Activated gamma-delta T cell treated with Interleukin-2 at 50 U/mL for 16 hours (primary cell): ENCODE measurements at places on chromosomes 7 and 10.

GRCh38 chr7:138948403-138948802 lies 32.8 kb downstream of the KIAA1549 start:
- DNase-seq: no peak

GRCh38 chr7:81393018-81393417 lies 376.8 kb downstream of the HGF start:
- DNase-seq: no peak

DNA sequence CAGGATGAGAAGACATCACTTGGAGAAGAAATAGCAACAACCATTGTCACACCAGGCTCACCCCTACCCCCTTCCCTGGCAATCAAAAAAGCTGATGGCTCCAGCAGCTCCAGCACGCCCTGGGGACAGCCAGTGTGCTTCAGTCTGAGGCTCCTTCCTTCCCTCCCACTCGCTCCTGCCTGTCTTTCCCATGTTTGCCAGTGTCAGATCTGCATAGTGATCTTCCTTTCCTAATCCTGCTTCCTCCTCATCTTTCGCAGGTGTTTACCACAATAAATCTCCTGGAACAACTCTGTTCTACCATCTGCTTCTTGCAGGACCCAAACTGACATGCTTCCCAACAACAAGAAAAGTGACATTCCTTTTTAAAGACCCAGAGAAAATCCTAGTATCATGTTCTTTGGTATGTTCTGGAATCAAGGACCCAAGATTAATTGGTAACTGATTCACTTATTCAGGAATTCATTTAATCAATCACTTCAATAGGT lies 57.1 kb downstream of the STEAP1B start:
- no peak for DNase-seq

GRCh38 chr7:158611541-158611940 lies 23.9 kb upstream of the PTPRN2 start:
- DNase-seq: no peak

DNA sequence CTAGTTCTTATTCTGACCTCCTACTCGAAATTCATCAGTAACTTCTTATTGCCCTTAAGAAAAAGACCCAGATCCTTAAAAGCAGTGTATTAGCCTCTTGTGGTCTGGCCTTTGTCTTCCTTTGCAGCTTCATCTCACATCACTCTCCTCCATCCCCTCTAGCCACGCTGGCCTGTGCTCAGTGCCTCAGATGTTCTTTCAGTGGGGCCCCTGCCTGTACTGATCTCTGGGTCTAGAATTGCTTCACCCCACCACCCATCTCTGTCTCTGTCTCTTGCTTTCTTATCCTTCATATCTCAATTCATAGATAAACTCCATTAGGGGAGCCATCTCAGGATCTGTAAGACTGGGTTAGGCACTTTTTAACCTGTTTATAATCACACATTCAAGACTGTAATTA lies 1178.5 kb upstream of the C7orf33 start:
- DNase-seq: no peak

GRCh38 chr7:155992107-155992506 lies 179.8 kb upstream of the SHH start:
- DNase-seq: no peak

DNA sequence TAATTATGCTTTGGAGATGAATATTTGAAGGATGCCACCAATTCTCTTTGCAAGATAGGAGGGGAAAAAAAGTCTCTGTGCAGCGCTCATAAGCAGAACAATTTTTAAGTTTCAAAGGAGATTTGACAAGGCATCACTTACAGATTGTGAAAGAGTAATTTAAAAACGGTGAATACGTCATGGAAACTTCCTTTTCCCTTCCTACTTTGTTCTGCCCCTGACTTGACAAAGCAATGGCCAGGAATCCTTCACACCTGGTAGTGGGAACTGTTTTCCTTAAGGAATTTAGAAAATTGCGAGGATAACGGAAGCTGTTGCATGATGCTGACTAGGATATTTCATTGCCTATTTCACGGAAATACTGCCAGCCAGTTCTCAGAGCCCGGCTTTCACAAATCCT lies 16.7 kb downstream of the FAM107B start:
- DNase-seq: no peak

DNA sequence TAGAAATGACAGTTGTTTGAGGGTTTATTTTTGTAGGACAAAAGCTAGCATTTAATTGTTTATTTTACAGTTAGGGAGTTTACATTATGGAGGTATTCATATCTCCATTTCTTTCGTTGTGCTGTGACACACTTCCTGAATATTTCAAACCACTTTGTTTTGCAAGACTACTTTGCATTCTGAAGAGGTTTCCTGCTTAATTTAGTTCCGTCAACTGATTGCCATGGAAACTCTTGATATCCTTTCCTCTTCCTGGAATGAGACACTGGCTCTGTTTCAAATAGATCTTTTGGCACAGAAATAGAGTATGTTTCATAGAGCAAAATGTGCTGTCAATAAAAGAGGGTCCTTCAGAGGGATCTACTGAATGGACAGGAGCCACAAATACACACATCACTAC lies 159.5 kb upstream of the AGR3 start:
- DNase-seq: no peak

DNA sequence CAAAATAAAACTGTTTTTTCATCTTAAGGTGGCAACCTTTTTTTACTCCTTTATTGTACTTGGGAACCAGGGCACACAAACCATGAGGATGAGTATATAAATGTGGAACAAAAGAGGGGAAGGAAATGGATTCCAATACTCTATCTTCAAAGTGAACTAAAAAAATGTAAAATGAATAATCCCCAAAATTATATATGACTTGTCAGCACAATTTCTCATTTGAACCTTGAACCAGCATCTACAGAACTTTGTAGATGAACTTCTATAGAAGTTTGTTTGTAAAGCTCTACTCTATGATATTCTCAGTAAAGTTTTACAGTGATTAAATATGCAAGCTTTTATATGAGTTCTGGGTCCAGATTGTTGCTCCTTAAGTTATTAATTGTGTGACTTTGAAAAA lies 218.2 kb upstream of the ETV1 start:
- DNase-seq: no peak

GRCh38 chr10:123800289-123800688 lies 91.3 kb downstream of the CPXM2 start:
- DNase-seq: no peak

- no peak for DNase-seq
These were observed 282.1 kb downstream of the CXCL12 start for GRCh38 chr10:44102726-44103255.

DNA sequence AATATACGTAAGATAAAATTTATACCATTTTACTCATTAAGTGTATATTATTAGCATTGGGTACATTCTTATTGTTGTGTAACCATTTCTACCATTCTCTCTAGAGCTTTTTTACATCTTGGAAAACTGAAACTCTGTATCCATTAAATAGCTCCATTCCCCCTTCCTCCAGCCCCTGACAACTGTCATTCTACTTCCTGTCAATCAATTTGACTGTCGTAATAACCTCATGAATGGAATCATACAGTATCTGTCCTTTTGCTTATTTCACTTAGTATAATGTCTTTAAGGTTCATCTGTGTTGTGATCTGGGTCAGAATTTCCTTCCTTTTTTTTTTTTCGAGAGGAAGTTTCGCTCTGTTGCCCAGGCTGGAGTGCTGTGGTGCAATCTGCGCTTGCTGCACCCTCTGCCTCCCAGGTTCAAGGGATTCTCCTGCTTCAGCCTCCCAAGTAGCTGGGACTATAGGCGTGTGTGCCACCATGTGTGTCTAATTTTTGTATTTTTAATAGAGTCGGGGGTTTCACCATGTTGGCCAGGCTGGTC lies 15.6 kb downstream of the ZRANB1 start:
- DNase-seq: no peak

- DNase-seq: no peak
These were observed 5.3 kb upstream of the NAT16 start for GRCh38 chr7:101185258-101185839.

DNA sequence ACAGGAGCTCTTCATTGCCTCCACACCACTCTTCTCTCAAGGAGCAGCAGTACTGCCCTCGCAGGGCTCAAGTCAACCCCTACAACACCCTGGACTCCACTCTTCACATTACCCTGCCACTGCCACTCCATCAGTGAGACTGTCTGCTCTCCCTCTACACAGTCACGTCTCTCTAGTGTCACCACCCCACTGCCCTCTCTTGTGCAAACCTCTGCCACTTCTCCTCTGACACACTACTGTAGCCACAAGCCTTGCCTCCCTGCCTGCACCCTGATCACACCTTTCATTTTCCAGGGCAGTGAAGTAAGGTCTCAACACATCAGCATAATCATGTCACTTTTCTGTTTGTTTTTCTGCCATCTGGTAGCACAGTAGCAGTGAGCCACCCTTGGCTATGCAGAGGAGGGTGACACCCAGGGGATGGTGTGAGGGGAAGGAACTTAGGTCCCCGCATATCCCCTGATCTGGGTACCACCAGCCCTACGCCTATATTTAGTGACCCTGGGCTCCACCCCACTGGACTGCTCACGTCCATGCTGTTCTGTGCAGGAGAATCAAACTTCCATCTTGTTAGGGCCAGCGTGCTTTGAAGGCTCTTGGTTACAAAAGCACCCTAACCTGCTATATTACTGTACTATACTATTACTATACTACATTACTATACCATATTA lies 1.6 kb downstream of the C10orf143 start:
- no peak for DNase-seq

- DNase-seq: no peak
These were observed 1.3 kb upstream of the CLDN12 start for GRCh38 chr7:90401989-90402388.

DNA sequence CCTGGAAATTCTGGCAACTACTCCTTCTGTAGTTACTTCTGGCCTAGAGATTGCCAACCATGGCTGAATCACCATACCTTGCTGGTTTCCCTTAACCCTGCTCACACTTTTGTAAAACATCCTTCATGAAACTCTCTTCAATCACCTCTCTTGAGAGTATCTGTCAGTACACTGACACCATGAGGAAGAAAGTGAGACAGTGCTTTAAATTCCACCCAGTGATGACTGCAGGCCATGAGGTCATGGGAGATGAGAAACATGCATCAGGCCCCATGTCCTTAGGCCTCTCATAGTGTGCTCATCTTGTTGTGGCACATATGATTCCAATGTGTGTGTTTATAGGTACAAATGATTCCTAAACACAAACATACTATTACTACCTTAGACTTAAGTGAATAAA lies 24.6 kb upstream of the NAMPT start:
- no peak for DNase-seq

- DNase-seq: no peak
These were observed 633.8 kb upstream of the IGFBP3 start for GRCh38 chr7:46554688-46555422.

- DNase-seq: no peak
These were observed 32.1 kb upstream of the A1CF start for GRCh38 chr10:50917486-50917885.

DNA sequence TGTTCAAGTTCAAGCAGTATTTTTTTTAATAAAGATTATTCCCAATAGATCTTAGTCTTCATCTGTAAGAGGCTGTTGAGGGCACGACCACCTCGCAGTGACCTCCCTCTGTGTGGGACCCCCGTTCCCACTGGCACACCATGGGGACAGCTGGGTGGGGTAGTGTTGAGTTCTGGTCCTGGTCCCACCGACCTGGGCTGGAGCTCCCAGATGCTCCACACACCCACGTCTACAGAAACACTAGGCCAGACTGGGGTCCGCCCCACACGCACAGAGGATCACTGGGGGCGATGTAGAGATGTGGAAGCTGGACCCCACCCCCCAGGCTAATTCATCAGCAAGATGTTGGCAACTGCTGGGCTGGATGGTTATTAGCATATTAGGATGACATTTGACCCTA lies 623.6 kb downstream of the PTPRN2 start:
- DNase-seq: no peak

GRCh38 chr7:151940048-151940811 lies 16.0 kb upstream of the GALNTL5 start:
- no peak for DNase-seq

- no peak for DNase-seq
These were observed 86.5 kb upstream of the TMEM72 start for GRCh38 chr10:44824607-44825006.

GRCh38 chr10:8180360-8181109 lies 126.0 kb downstream of the GATA3 start:
- no peak for DNase-seq

GRCh38 chr7:155722118-155722517 lies 77.7 kb downstream of the RBM33 start:
- DNase-seq: no peak

DNA sequence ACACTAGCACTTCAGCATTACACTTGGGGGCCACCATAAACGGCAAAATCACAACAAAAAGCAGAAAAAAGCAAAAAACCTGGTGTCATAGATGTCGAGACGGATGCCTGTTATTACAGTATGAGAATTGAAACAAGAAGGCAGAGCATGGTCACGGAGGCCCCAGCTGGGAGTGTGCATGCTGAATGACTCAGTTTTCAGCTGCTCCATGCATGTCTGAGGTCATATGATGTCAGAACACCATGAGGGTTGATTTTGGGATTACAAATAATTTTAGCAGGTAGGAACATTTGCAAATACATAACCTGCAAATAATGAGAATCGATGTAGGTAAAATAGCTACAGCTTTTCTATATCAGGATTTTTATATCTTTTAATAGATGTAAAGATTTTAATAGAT lies 19.1 kb downstream of the ZMYND11 start:
- DNase-seq: no peak

DNA sequence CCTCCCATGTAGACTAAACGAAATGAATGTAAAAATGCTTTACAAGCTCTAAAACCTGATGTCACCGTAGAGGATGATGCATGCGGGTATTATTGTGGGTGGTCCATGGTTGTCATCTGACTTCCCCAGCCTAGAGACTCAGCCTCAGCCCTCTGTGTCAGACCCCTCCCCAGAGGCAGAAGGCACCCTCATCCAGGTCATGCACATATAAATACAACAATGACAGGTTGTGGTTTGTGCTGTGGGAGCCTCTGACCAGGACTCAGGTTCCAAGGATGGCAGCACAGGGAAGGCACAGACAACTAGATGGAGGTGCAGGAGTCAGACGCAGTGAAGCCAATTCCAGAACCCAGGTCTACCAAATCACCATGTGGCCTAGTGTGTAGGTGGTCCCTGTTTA lies 3.3 kb upstream of the NODAL start:
- no peak for DNase-seq

- DNase-seq: no peak
These were observed 41.1 kb downstream of the CCDC3 start for GRCh38 chr10:12960334-12960898.

GRCh38 chr7:129739427-129739826 lies 127.9 kb downstream of the NRF1 start:
- no peak for DNase-seq

DNA sequence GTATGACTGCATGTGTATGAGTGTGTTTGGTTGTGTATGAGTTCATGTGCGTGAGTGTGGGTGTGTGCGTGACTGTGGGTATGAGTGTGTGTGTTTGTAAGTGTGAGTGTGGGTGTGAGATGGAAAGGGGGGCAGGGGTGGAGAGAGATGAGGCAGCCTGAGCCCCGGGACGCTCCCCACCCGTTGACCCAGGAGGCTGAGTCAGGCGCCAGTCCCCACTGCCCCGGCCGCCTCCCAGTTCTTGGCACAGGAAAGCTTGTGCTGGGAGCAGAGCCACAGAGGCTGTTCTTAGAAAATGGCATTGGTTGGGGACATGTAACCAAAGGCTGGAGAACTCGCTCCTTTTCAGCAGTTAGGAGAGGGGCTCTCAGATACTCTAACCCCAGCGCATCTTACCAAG lies 27.8 kb upstream of the NUB1 start:
- no peak for DNase-seq

GRCh38 chr10:72461085-72461484 lies 106.4 kb upstream of the DNAJB12 start:
- DNase-seq: no peak

- DNase-seq: no peak
These were observed 132.9 kb downstream of the ANLN start for GRCh38 chr7:36522453-36523007.
